ENCODE measurements at places on chromosomes 3 and 15.

- DNase-seq, result no peak
Observed at GRCh38 chr3:171274222-171274621, 186.0 kb downstream of the TNIK start.

GRCh38 chr3:54891540-54891897 is 36.3 kb downstream of the LRTM1 start:
- DNase-seq, result peak; percentile 17

DNA sequence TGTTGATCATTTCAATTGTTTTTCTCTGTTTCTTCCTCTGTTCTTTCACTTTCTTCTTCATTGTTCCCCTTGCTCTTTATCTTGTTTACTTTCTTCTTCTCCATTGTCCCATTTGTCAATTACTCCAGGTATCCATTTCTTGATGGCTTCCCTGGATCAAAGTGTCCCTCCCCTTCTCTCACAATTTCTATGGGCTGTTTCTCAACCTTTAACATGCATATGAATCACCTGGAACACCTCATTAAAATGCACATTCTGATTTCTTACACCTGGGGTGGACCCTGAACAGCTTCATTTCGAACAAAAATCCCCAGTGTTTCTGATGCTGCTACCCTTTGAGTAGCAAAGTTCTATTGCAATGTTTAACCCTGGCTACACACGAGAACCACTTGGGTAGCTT is 454.8 kb downstream of the EPHA6 start:
- DNase-seq, result no peak

DNA sequence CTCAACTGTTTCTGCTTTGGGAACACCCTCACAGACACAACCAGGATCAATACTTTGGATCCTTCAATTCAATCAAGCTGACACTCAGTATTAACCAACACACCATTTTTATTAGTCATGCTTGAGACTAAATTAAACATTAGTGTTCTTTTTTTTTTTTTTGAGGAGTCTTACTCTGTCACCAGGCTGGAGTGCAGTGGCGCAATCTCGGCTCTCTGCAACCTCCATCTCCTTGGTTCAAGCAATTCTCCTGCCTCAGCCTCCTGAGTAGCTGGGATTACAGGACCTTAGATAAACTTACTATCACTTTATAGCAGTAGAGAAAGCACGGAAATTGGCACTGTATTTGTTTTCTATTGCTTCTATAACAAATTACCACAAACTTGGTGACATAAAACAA is 2.0 kb upstream of the RAB11A start:
- no peak for DNase-seq

DNA sequence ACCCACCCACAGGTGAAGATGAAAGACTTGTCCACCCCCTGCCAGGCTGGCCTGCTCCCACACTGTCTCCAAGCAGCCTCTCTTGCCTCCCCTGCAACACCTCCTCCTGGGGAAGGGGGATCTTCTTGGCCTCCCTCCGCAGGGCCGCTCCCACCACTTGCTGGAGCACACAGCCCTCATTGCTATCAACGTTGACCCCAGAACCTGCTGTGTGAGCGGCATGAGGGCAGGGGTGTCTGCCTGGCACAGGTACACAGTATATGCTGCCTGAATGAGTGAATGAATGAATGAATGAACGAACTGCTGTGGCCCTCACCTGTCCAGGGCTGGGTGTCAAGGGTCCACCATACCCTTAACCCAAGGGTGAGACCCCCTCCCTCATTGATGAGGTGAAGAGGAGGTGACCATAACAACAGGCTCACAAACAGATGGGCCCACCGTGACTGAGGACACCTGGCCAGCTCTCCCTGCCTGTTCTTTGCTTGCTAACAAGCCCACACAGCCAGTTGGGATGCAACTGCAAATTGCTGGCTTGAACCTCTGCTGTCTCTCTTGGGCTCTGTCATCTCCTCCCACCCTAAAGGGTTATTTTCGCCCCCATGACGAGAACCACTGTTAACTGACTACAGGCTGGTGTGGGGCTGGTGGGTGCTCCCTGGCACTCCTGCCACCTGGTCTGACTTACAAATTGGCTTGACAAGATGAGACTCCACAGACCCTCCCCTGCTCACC is 22.5 kb downstream of the SLC41A3 start:
- no peak for DNase-seq

DNA sequence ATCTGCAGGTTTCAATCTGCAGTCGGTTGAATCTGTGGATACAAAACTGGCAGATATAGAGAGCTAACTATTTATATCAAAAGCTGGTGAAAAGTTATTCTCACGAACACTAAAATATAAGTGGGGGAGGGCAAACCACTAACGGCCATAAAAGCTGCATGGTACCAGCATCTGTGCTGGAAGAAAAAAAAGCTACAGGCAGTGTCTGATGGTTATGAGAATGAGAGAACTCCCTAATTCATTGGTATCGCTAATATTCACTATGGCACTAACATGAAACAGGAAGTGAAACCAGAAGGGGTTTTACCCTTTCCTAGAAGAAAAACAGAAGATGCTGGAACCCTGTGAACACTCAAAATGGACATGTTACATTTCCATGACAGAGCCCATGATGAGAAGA is 15.9 kb downstream of the CEP70 start:
- no peak for DNase-seq

GRCh38 chr3:132867526-132867925 is 145.3 kb upstream of the NPHP3 start:
- DNase-seq, result no peak

GRCh38 chr15:48720646-48721045 is 75.1 kb upstream of the FBN1 start:
- no peak for DNase-seq

GRCh38 chr3:72938471-72939265 is 50.8 kb downstream of the GXYLT2 start:
- DNase-seq, result peak; percentile 21

- no peak for DNase-seq
Observed at GRCh38 chr3:15955968-15956367, 158.2 kb upstream of the ANKRD28 start.

GRCh38 chr3:115657168-115657567 is 33.9 kb downstream of the GAP43 start:
- no peak for DNase-seq

DNA sequence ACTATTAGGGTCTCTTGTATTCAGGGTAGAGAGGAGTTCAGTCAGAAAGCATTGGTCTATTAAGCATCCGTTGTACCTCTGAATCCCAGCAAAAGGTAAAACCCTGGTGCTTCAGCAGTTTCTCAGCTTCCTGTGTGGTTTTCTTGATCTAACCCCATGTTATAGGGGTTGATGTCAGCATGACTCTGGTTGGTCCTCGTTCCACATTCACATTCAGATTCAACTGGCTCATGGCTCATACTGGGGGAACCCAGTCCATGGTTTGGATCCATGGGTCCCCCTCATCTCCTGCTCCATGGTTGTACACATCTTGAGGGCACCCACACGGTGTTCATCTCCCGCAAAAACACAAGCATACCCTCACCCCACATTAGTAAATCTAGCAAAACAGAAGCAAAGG is 47.7 kb upstream of the C2CD4B start:
- DNase-seq, result no peak

DNA sequence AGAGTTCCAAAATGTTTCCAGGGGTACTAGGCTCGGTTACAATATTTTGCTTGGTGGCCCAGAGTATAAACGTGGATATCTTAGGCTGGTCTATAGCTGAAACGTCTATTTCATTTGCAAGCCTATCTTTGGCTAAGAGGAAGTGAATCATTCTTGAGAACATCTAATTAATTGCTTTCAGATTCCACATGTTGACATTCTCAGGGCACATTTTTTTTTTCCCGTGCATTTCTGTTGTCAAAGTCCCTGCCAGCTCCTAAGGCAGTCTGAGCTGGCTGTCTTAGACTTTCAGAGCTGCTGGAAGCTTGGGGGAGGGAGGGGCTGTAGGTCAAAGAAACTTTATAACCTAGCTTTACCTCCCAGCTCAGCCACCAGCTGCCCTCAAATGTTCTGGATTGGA is 23.2 kb upstream of the LAMP3 start:
- no peak for DNase-seq

- no peak for DNase-seq
Observed at GRCh38 chr3:11593318-11594034, 50.2 kb downstream of the VGLL4 start.

DNA sequence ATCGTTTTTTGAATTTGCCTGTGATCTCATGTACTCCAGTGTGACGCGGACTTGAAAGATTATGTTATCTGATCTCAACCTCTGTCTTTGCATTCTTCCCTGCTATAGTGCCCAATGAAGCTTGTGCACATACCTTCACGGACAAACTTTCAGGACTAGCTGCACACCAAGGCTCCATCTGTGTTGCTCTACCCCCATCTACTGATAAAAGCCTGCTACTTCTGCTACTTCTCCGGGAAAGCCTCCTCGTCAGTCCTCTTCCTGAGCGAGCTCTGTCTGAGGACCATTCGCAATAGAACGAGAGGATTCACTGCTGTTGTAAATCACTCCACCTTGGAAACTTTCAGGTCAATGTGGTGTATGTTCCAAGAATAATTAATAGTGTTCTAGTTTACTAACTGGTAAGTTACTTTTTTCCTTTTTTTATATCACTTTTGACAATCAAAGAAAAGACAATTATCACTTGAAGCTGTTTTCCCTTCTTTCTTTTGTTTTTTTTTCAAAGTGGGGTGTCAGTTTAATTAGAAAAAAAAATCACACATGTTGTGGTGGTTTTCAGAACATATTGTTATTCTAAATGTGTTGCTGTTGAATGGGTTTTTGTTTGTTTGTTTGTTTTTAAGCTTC is 217.6 kb downstream of the ARRDC4 start:
- no peak for DNase-seq

DNA sequence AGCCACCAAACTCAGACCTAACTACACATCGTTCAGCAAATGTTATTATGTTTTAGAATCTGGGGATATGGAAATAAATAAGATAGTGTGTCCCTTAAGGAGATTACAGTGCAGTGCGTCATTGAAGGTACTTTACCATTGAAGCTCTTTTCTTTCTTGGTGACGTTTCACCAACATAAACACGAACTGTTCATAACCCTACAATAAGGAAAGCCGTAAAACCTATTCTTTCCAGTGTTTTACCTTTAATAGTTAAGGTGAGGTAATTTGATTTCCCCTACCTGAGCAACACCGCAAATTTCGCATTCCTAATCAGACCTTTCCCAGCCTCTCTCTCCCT is 826 bp downstream of the CCDC66 start:
- DNase-seq, result no peak

DNA sequence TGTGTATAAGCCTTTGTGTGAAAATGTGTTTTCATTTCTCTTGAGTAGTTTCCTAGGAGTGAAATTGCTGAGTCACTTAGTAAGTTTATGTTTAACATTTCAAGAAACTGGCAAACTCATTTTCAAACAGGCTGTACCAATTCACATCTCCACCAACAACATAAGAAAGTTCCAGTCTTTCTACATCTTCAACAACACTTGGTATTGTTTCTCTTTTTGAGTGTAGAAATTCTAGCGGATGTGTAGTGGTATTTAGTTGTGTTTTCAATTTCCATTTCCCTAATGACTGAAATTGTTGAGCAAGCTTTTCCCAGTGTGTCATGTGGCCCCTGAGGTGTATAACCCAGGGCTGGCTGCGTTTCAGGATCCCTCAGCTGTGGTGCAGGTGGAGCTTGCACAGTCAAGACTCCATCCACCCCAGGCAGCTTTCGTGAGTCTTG is 258.5 kb downstream of the PDCD6IP start:
- no peak for DNase-seq

GRCh38 chr3:169929830-169930519 is 18.6 kb downstream of the SAMD7 start:
- no peak for DNase-seq

DNA sequence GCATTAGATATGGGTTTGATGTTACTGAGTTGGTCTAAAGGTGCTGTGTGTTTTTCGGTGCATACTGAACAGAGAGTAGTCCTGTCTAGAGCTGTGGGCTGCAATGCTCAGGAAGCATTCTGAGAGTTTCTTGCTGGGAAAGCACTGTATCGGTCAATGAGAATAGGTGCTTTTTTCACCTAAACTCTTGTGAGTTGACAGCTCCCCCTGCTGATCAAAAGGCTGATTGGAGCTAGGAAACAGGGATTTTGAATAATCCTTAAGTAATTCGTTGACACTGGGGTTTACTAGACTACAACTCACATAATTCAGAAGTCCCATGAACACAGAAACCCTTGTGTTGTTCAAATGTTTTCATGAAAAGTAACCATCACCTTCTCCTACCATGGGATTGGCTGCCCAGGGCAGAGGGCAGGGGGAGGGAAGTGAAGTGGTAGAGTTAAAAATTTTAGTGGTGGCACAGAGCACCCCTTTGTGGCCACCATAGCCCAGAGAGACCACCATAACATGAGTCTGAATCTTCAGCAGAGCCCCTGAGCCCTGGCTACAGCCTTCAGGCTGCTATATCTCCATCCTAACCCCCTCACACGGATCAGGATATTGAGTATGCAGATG is 13.0 kb upstream of the MANF start:
- DNase-seq, result no peak

DNA sequence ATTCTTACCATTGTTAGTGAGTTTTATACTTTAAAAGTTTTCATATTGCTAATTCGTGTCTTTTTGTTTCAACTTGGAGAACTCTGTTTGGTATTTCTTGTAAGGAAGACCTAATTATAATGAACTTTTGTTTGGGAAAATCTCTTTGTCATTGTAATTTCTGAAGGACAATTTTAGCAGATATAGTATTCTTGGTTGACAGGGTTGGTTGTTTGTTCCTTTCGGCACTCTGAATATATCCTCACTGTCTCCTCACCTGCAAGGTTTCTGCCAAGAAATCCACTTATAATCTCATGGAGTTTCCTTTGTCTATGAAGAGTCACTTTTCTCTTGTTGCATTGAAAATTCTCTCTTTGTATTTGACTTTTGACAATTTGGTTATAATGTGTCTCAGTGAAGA is 225.2 kb upstream of the NR2E3 start:
- DNase-seq, result no peak

DNA sequence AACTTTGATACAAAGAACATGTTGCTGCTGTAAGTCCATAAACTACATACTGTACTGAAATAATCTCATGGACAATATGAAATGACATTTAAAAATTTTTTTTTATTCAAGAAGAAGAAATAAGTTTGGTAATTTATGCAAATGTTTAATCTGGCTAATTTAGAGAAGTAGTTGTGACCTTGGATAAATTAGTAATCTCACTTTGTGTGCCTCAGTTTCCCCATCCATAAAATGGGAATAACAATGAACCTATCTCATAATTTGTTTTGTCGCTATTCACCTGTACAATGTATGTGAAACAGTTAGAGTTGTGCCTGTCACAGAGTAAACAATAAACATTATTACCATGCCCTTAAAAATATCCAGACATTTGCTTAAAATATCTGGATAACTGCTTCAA is 15.3 kb upstream of the DPH6 start:
- no peak for DNase-seq

- DNase-seq, result no peak
Observed at GRCh38 chr15:95134431-95135110, 903.2 kb downstream of the MCTP2 start.

GRCh38 chr15:35713733-35714132 is 167.8 kb upstream of the DPH6 start:
- DNase-seq, result no peak

- no peak for DNase-seq
Observed at GRCh38 chr3:127209840-127210653, 17.1 kb downstream of the PRR23E start.

DNA sequence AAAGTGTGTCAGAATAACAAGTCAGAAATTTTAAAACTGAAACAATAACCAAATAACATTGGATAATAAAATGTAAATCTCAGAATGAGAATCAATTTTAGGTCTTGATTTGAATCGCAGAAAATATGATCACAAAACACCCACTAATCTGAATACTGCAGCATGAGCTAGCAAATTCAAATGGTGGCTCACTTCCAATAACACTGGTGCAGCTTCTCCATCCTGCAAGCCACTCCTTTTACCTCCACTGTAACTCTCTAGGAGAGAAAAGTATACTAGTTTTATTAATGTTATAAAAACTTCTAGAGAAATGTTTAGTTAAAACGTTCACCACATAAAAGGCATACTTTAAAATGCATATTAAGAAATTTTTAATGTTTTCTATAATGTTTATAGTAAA is 30.4 kb downstream of the UBE3A start:
- DNase-seq, result no peak
